Gastroesophageal sphincter (tissue), 4 donors: ENCODE measurements at places on chromosomes 16 and 17. TPM values are rescaled to one million over a fixed set of nuclear protein-coding genes. Genes with fewer than 3 reads are reported as not detected.

DNA sequence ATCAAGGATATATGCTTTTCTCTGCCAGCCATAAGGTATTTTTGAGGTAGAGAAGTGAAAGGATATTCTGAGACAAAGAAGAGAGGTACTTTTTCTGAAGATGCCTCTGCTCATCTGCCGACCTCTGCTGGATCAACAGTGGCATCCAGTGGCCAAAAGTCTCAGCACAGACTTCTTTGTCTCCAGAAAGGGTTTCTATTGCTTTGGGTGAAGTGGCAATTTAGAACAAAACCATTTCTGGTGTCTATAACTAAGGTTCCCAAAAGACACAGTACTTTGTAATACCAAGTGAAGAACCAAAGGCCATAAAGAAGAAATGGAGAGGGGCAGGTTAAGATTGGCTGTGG, 155.2 kb upstream of the C17orf78 start:
- ATAC-seq, result no peak

SULT1A2 gene
- not detected for total RNA-seq

GRCh38 chr16:14486520-14487303, 143.3 kb downstream of the PARN start:
- ATAC-seq, result peak; percentile 93

GRCh38 chr16:58462089-58462488, 37.9 kb upstream of the NDRG4 start:
- no peak for ATAC-seq

SPATA32 gene
- not detected for total RNA-seq

- ATAC-seq, result no peak
Observed at GRCh38 chr16:68297908-68298307, 12.8 kb downstream of the SLC7A6OS start.

DNA sequence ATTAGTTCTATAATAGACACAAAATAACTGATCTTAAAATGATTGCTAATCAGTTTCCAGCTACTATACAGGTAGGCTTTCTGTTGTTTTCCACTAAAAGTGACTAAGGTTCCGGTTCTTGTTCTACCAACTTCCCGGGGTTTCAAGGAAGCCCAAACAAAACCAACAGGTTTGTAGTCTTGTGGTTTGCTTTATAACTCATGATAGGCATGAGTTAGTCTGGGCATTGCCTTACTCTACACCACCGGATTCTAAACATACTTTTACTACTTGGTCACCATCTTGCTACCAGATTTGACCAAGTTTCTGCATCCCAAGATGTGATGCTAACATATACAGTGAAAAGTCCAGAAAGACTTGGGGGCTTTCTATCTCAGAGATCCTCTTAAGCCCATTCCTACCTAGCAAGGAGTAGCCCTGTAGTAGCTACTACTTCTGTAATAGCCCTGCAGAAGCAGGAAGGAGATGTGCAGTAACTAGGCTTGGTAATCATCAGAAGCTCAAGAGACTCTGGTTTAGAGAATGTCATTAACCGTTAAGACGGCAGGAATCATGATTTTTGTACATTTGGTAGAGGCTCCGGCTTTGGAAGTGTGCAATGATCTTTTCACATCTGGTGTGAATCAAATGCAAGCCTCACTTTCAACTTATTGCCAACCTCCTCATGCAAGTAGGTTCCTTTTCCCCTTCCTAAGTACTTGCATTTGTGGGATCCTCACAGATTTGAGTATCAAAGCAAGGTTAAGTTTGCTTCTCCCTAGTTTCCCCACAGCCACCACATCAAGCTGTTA, 1.6 kb downstream of the FAM117A start:
- no peak for ATAC-seq

DNA sequence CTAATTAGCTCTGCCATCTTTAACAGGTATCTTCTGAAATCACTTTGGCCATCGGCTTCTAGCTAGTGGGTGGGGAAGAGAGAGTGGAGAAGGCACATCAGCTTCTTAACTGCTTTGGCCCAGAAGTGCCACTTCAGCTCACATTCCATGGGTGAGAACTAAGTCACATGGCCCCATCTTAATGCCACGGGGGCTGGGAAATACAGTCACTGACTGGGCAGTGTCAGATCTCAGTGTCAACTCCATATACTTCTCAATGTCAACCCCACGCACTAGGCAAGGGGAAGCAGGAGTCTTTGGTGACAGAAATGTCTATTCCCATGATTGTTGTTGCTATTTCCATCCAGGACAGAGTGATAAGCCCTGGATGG, 29.4 kb downstream of the CCR7 start:
- no peak for ATAC-seq

DNA sequence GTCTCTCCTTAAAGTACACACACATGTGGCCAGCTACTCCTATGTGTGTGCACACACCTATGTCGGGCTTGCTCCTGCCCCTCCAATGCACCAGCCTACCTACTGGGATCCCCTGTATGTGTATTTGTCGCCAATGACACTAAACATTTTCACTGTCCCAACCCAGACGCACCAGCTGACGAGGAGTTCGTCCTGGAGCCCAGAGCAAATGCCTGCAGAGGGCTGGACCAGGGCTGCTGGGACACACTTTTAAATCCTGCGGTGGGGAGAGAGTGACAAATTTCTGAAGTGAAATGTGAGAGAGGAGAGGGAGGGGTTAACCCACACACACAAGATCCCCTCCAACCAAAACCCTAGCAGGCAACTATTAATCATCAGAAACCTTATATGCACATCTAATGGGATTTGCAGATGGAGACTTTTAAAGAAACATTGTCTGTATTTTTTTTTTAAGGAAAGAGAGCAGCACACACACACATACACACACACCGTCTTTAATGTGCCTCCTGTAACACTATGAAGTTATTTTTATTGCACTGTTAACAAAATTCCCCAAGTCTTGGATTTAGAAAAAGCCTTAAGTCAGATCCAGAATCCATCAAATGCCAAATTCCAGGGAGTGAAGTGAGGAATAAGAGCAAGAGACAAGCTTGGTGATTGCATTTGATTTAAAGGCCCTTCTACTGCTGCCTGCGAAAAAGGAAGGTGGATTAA, at the start of gene MEOX1:
TSS of gene MEOX1 (minus strand) at position 224 of the 714 bp plus-strand sequence. CDS start 388 bp downstream, outside the sequence.
- no peak for ATAC-seq

GRCh38 chr17:48463526-48463925, 33.5 kb upstream of the SKAP1 start:
- no peak for ATAC-seq

DNA sequence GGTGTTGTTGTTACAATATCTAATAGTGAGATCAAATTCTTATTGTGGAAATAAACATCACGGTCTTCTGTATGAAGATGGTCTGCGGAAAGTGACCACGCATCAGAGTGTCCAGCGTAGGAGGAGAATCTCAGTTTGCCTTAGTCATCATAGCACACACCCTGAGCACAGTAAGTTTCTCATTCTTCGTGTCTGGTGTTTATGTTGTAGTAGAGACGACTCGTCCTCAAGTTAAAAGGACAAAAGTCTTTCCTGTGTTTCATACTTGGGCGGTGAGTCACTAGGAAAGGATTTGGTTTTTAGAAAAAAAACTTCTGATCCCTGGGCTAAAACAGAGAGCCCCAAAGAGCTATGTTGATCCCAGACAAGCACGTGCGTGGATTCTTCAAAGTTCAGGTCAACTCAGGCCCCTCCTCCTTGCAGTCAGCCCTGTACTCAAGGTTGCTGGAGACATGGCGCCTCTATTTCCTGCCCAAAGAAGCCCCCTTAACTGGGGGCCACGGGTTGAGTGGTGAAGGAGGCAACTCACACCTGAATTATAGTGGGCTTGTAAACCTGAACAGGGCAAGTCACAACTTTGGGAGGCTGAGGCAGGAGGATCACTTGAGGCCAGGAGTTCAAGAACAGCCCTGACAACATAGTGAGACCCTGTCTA, 170.4 kb downstream of the ZFHX3 start:
- ATAC-seq, result peak; percentile 23

CNTROB gene
- 15.6 TPM for total RNA-seq

DNA sequence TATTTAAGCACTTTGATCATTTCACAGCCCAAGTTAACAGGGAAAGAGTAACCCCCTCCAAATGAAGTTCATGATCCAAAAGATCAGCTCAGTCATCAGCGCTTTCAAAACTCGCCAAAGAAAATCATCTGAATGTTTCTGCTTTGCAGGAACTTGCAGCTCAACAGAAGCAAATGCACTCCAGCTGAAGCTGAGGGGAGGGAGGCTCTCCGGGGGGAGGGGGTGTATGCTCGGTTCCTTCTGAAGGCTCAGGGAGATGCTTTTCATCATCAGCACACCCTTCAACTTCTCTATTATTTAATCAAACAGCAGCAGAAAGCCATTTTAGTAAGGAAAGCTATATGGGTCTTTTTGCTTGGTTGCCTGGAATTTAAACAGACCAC, 24.4 kb upstream of the ERN1 start:
- ATAC-seq, result no peak

- ATAC-seq, result no peak
Observed at GRCh38 chr16:79849119-79849518, 248.6 kb upstream of the MAF start.

DNA sequence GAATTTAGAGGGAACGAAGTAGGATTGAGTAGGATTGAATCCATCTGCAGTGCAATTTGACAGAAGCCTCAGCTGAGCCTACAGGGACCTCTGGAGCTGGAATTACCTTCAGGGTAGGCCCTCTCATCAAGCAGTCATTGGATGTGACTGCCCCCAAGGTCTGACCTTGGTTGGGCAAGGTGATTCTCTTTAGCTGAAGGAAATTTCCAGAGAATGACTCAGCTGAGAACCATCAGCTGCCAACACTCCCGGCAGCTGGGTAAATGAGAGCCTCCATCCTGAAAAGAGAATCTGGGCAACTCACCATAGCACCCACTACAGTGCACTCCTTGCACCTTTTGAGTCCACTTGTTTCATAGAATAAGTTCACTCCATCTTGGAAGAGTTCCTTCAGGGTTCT, 113.5 kb upstream of the MED13 start:
- ATAC-seq, result no peak

DNA sequence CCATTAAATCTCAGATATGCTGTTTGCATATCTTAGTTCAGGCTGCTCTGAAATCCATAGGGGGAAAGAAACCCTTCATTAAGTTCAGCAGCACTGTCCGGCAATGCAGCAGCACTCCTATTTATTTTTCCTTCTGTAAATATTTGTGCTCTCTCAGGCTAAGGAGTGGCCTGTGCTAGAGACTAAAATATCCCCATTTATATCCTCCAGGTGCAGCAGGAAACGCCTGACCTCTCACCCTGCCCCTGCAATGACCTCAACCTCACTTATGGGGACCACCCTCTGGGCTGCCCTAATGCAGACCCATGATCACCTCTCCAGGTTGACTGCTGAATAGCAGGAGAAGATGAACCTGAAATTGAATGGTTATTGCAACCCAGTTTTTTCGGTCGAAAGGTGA, 165.0 kb upstream of the ELAC2 start:
- ATAC-seq, result no peak

ZG16 gene
- total RNA-seq, result not detected

GRCh38 chr17:1957037-1957436, 68.1 kb downstream of the RTN4RL1 start:
- ATAC-seq, result no peak

GRCh38 chr16:54927125-54928015, 3.3 kb upstream of the IRX5 start:
- ATAC-seq, result no peak

GRCh38 chr16:55892821-55893220, 17.6 kb upstream of the CES5A start:
- no peak for ATAC-seq

- no peak for ATAC-seq
Observed at GRCh38 chr16:89200124-89200849, at the start of gene SLC22A31. SLC22A31 (minus strand) TSS chr16:89200537; CDS start chr16:89200501, 36 bp downstream.

ERN2 gene
- not detected for total RNA-seq

NOTUM gene
- total RNA-seq, result not detected

GRCh38 chr16:53775821-53776431, 72.0 kb downstream of the FTO start:
- ATAC-seq, result peak; percentile 84

PDP2 gene
- total RNA-seq, result 5.6 TPM

DNA sequence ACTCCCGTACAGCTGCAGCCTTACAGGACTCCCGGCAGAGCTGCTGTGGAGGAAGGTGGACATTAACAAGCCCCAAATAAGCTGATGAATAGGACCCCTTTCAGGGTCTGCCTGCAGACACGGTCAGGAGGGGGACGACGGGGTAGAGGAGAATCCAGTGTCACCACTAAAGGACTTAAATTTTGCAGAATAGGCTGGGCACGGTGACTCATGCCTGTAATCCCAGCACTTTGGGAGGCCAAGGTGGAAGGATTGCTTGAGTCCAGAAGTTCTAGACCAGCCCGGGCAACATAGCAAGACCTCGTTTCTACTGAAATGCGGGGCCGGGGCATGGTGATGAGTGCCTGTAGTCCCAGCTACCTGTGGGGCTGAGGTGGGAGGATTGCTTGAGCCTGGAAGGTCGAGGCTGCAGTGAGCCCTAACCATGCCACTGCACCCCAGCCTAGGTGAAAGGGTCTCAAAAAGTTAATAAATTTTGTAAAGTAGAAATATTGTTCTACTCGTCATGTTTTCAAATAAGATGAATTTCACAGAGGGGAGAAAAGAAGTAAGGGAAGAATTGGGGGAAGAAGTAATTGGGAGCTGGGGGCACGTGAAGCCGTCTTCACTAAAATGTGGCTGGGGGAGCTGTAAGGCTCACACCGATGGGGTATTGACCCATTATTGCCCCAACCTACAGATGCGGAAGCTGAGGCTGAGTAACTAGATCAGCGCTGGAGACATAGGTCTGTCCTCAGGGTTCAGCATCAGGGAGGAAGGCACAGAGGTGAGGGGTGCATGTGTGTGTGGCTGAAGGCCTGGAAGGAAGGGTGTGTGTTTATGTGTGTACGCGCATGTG, 4.7 kb downstream of the LITAFD start:
- no peak for ATAC-seq

- ATAC-seq, result no peak
Observed at GRCh38 chr17:35645923-35646322, 58.8 kb downstream of the AP2B1 start.

GRCh38 chr16:35598696-35599332, 2139.4 kb downstream of the TP53TG3F start:
- no peak for ATAC-seq

HS3ST3A1 gene
- 10.2 TPM for total RNA-seq

GRCh38 chr17:73914536-73915274, 270.5 kb upstream of the SDK2 start:
- no peak for ATAC-seq

- ATAC-seq, result no peak
Observed at GRCh38 chr17:31691251-31691905, 167.7 kb downstream of the COPRS start.
